Cerebellum (tissue), 4 donors: ENCODE measurements at places on chromosomes 6 and 20. TPM values are rescaled to one million over a fixed set of nuclear protein-coding genes. Genes with fewer than 3 reads are reported as not detected.

Gene HTR1E
- 0.54 TPM for total RNA-seq

Gene GPR31
- not detected for total RNA-seq

Gene GLP1R
- 0.82 TPM for total RNA-seq

Gene MUCL3
- total RNA-seq = not detected

Gene SNTA1
- total RNA-seq = 7.8 TPM

Gene DDO
- total RNA-seq = 0.45 TPM

Gene NHLRC1
- 2.8 TPM for total RNA-seq

Gene FIG4
- 32.8 TPM for total RNA-seq

Gene SEL1L2
- total RNA-seq = not detected

Gene GNAS-AS1
- total RNA-seq = 2.0 TPM

Gene TGM3
- total RNA-seq = 0.27 TPM

Gene DPPA5
- total RNA-seq = not detected

Gene C6orf118
- total RNA-seq = 17.1 TPM

Gene UST
- total RNA-seq = 11.4 TPM

Gene ZBTB12
- 22.2 TPM for total RNA-seq

Gene SLC26A8
- total RNA-seq = 3.7 TPM

Gene BCAS4
- total RNA-seq = 3.4 TPM

Gene TSPO2
- not detected for total RNA-seq

Gene TSBP1
- total RNA-seq = not detected

Gene DEFB119
- total RNA-seq = not detected

Gene LTB
- not detected for total RNA-seq

Gene KCNK16
- not detected for total RNA-seq

Gene SPATA25
- total RNA-seq = 2.5 TPM

Gene TXLNB
- 0.73 TPM for total RNA-seq

Gene OARD1
- total RNA-seq = 18.0 TPM

Gene PRICKLE4
- 2.4 TPM for total RNA-seq

Gene LRRN4
- not detected for total RNA-seq

Gene PDYN
- 0.45 TPM for total RNA-seq

Gene WFDC5
- total RNA-seq = not detected

Gene PARD6B
- total RNA-seq = 8.5 TPM

Gene MTHFD1L
- total RNA-seq = 15.1 TPM

Gene SYNDIG1
- 12.4 TPM for total RNA-seq

Gene SAMD5
- total RNA-seq = 15.5 TPM

Gene FRS3
- 5.2 TPM for total RNA-seq

Gene MED23
- total RNA-seq = 61.7 TPM

Gene TBX18
- 22.1 TPM for total RNA-seq

Gene HTR1B
- 2.3 TPM for total RNA-seq

Gene MAS1
- total RNA-seq = 0.09 TPM

Gene GJA10
- total RNA-seq = not detected

Gene RGS17
- 60.7 TPM for total RNA-seq

Gene OVOL2
- total RNA-seq = not detected

Gene FAM162B
- total RNA-seq = 1.4 TPM

Gene ANGPT4
- total RNA-seq = 0.09 TPM
